ENCODE measurements at places on chromosomes 13 and 19.

DNA sequence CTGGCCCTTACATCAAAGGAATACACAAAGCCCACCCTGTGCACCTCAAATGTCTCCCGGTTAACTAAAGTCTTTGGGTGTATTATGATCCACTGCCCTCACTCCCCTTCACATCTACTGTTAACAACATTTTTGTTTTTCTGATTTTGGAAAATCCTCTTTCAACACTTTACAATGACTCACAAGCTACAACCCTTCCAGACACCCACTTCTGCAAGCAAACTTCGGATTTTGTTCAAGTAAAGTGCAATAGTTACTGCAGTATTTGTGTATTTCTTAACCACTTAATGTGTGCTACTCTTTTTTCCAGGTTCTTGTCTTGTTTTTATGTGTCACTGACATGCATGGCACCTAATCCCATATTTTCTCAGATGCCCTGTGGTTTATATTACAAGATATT is 101.1 kb downstream of the EDNRB start:
- DNase-seq, result no peak

DNA sequence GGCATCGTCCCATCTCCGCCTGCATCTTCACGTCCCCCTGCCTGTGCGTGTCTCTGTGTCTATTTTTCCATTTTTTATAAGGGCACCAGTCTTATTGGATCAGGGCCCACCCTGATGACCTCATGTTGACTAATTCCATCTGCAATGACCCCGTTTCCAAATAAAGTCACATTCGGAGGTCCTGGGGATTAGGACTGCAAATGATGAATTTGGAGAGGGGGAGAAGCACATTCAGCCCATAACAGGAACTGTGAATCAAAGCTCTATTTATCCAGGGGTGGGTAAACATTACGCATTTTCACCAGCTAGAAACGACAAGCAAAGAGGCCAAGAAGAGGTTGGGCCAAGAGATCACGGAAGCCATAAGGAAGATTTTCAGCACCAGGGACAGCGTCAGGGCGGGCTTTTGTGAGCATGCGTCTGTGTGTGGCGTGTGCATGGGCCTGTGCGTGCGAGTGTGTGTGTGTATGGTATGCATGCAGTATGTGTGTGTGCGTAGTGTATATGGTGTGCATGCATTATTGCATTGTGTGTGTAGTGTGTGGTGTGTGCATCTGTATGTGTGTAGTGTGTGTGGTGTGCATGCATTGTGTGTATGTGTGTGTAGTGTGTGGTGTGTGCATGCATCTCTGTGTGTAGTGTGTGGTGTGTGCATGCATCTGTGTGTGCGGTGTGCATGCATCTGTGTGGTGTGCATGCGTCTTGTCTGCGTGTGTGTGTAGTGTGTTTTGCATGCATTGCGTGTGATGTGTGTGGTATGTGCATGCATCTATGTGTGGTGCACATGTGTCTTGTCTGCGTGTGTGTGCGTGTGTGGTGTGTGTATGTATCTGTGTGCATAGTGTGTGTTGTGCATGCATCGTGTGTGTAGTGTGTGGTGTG is 19.6 kb downstream of the CELF5 start:
- DNase-seq, result peak; percentile 14

DNA sequence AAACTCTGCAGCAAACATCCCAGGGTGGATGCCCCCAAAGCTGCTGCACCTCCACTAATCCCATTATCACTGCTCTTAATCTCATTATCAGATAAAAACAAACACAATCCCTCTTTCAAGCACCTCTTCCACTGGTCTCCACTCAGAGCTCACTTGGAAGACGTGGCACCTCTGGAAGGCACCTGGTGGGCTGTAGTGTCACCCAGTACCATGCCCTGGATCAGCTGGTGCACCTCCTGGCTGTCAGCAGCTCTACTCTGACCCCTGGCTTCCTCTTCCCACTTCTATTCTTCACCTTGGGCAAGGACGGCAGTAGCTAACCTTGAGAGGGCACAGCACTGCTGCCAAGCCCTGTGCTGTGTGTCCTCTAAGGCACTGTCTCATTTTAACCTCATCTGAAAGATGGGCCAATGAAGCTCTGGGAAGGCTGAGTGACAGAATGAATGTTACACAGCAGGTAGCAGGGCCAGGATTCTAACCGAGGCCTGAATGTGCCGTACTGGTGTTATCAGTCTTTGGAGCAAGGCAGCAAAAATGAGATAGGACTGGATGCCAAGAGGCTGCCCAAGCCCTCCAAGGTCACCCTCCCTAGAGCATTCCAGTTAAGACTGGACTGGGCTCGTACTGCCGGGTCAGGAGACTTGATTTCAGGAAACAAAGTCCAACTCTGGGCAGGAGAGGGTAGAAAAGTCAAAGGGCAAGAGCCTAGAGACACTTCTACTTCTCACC is 7.4 kb downstream of the BRD4 start:
- no peak for DNase-seq

GRCh38 chr19:47796785-47797184 is 7.6 kb downstream of the TPRX1 start:
- no peak for DNase-seq

GRCh38 chr13:66076417-66076816 is 1153.7 kb downstream of the PCDH9 start:
- DNase-seq, result no peak

DNA sequence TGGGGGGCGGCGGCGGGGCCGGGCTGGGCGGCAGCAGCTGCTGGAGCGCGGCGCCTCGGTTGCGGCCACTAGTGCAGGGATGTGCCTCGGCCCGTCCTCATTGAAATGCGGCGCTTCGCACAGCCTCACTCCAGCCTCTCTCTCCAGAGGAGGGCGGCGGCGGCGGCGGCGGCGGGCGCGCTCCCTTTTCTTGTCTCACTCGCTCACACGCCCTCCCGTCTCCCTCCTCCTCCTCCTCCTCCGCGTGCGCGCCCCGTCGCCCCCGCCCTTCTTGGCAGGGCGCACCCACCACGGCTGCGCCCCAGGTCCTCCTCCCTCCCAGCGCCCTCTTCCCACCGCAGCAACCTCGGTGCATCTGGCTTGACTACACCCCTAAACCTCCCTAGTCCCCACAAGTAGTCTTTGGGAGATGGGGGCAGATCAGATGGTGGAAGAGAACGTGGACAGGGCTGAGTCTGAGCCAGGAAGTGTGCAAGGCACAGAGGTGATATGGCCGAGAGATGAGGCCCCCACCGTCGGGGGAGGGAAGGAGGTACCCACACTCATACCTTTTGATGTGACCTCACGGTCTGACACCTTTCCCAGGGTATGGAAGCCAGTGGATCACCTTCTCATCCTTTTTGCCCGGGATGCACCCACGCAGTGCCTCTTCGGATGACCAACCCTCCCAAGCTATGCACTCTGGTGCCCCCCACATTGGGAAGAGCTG is at the start of gene DCLK1:
TSS of gene DCLK1 (minus strand) at position 161 of the 709 bp plus-strand sequence.
- no peak for DNase-seq

DNA sequence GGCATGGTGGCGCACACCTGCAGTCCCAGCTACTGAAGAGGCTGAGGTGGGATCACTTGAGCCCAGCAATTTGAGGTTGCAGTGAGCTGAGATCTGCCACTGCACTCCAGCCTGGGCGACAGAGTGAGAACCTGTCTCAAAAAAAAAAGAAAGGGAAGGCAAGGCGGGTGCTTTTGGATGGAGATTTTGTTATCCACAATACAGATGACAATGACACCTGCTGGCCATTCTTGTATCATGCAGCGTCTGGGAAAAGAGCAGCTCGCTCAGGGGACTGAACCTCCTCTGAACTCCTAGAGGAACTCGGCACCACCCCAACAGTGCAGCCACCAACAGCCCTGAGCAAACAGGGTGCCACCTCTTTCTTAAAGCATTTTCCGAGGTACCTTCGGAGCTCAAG is 22.8 kb downstream of the HAUS8 start:
- DNase-seq, result peak; percentile 25

DNA sequence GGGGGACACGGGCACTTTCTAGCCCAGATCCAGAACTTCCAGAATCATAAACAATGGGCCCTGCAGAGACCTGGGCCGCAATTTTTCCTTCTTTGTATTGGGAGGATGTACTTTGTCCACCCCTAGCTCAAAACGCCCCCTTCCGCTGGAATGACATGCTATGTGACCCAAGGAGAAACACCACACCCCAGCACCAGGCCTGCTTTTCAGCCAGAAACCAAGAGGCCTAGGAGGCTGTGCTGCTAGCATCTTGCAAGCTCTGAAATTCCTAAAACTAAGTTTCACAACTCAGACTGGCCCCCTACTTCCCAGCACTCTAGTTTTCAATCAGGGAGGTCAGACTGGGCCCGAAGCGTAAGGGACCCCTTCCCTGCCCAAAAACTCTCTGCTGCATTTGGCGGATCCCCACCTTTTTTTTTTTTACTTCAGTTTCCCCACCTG is 538 bp downstream of the LSM4 start:
- DNase-seq, result no peak

GRCh38 chr19:47499863-47500830 is 14.7 kb downstream of the NAPA start:
- DNase-seq, result no peak

- no peak for DNase-seq
These were observed 369.0 kb downstream of the UQCRFS1 start for GRCh38 chr19:28843761-28844492.

DNA sequence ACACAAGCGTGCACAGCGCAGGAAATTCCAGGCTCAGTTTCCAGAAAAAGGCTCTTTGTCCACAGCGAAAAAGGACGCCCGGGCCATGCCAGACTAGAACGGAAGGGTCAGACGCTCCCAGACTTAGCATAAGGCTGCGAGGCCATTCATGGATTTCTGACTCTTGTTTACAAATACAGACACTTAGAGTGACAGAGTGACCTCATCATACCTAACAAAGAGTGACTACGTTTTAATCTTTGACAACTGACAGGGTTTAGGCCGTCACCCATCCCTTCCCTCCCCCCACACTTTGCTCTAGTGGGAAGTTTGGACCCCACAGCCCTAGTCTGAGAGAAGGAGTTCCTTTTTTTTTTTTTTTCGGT is 418 bp upstream of the ZNF709 start:
- DNase-seq, result no peak

GRCh38 chr19:45254044-45254531 is 3.0 kb downstream of the MARK4 start:
- DNase-seq, result no peak

DNA sequence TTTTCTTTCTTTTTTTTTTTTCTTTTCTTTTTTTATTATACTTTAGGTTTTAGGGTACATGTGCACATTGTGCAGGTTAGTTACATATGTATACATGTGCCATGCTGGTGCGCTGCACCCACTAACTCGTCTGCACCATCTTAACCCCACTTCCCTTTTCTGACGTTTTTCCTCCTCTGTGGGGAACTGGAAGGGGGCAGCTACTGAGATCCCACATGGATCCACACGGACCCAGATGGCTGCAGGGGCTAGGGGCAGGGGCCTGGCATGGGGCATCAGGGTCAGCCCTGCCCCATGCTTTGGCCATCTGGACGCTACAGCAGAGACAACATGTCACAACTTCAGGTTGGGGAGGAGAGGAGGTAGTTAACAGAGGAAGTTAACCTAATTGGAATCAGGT is 54.3 kb downstream of the RUBCNL start:
- DNase-seq, result no peak

- no peak for DNase-seq
These were observed 244.4 kb upstream of the SLITRK5 start for GRCh38 chr13:87426742-87427141.

DNA sequence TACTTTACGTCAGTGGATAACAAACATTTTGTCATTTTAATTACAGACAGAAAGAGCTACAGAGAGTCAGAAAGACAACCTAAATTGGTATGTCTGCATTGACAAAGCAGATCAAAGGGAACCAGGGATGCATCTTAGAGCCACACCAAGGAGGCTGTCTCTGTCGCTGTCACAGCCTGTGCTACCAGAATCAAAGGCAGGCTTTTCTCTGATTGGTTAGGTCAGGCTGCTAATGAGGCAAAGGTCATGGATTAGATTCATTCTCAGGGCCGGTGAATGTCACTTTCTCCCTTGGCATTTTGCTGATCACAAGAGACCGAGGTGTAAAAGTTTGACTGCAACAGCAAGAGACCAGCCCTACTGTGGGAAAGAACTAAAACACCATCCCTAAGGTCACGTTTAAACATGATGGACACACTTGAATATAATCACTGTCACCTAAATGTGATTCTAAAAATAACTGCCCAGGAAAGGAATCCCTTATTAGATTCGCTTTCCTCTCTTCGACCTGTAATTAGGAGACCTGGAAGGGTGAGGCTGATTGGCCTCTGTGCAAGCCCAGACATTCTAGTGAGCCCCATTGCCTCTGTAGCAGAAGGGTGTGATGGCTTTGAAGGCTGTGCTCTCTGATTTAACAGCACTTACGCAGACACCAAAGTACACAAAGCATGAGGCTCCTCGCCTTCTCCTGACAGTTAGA is 314.4 kb upstream of the NBEA start:
- no peak for DNase-seq

GRCh38 chr19:48674216-48674809 is 1.5 kb upstream of the NTN5 start:
- DNase-seq, result no peak

GRCh38 chr13:75652726-75653125 is 16.6 kb downstream of the LMO7 start:
- no peak for DNase-seq

GRCh38 chr19:5966215-5966614 is 11.7 kb downstream of the RANBP3 start:
- DNase-seq, result no peak

GRCh38 chr13:42735010-42735409 is 46.4 kb upstream of the FAM216B start:
- DNase-seq, result no peak

All from CD4-positive, alpha-beta T cell treated with Interleukin-4 for 4 hours (primary cell).